H4 (cell line): ENCODE measurements at places on chromosomes 5 and 9. TPM values are rescaled to one million over a fixed set of nuclear protein-coding genes. Genes with fewer than 3 reads are reported as not detected.

SLC46A2 gene
- not detected in 2 replicates for total RNA-seq

- no peak for DNase-seq
Observed at GRCh38 chr9:93126151-93126781, 7.8 kb downstream of the NINJ1 start.

- no peak for DNase-seq
Observed at GRCh38 chr5:172429201-172429940, 25.0 kb downstream of the SH3PXD2B start.

GRCh38 chr5:13540168-13540750 lies 404.2 kb downstream of the DNAH5 start:
- DNase-seq: no peak

- DNase-seq: no peak
Observed at GRCh38 chr5:64763948-64764503, 4.5 kb downstream of the SREK1IP1 start.

NRG2 gene
- total RNA-seq: 0.14 and 0.25 TPM in 2 replicates

F2RL1 gene
- total RNA-seq: 48.8 and 59.5 TPM in 2 replicates

- DNase-seq: no peak
Observed at GRCh38 chr9:135990468-135991429, 29.6 kb upstream of the UBAC1 start.

WNK2 gene
- 0.02 TPM in 1 of 2 replicates, not detected in the other for total RNA-seq

OR1Q1 gene
- not detected in 2 replicates for total RNA-seq

GRCh38 chr9:103900466-103900865 lies 193.6 kb upstream of the SMC2 start:
- no peak for DNase-seq

DNA sequence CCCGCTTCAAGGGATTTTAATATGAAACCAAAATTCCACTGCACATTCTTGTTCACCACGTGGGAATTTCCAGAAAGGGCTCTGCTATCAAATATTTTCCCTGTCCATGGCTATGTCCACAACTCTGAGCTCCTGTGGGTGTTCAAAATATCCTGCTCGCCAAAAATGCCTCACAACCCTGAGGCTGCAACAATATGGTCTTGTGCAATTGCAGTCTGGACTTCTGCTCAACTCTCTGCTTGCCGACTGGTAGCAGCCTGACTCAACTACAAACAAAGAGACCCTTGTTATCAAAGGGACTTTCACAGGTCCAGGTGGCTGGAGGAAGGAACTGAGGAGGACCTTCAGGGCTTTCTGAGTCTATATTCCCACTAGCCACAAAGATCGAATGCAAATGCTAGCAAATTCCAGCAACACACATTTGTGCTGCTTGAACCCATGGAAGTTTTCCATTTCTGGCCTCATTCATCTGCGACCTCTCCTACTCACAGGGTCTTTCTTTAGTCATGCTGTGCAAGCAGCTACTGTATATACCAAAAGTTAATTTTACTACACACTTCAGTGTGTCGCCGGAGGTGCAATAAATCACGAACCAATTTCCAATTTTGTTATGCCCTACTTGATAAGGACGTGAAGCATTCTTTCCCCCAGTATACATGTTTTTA lies 169.2 kb upstream of the SLC30A5 start:
- DNase-seq: peak; percentile 16

DNA sequence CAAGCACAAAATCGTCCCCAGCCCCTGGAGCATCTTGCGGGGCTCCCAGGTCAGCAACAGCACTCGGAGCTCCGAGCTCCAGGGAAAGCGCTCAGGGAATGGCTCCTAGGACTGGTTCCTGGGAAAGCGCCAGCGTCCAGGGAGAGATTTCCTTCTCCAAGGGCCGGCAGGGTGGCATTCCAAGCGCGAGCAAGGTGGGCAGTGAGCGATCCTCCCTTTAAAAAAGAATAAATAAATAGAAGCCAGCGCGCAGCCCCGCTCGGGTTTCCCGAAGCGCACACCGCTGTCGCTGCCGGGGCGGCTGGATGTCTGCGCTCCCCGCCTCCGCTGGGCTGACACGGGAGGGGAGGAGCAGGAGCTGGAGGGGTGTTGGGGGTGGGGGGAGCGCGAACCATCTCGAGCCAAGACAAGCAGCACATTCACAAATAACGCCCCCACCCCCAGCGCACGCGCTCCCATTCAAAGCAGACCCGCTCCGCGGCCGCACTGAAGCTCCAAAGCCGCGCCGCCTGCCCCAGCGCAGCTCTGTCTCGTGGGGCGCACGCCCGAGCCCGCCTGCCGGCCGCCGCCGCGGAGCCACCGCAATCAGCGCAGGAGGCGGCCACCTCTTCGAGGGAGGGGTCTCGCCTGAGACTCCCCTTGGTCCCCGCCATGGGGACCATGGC lies 327.4 kb downstream of the SH3GL2 start:
- DNase-seq: no peak

GRCh38 chr5:116789522-116789921 lies 214.9 kb upstream of the SEMA6A start:
- no peak for DNase-seq

DNA sequence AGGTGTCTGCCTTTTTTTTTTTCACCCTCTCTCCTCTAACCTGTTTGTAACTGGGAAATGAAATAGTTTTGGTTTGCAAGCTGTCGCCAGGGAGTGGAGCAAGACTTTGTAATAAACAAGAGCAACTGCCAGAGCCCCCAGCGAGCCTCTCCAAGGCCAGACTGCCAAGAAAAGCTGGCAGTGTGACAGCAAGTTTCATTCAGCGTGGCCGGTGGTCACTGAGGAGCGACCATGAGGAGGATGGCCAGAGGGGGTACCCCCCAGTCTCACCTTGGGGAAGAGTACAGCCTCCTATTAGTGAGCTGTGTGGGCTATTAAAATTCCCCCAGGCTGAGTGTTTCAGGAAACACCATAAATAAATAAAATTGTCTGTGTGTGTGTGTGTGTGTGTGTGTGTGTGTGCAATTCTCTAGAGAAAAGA lies 49.9 kb downstream of the ZFAND5 start:
- DNase-seq: peak; percentile 90

PCDHGA3 gene
- 10.3 and 11.5 TPM in 2 replicates for total RNA-seq

CCDC152 gene
- total RNA-seq: 0.19 and 0.94 TPM in 2 replicates

- DNase-seq: no peak
Observed at GRCh38 chr5:97427235-97427634, 244.2 kb upstream of the RIOK2 start.

- peak; percentile 6 for DNase-seq
Observed at GRCh38 chr9:100186356-100186755, 87.3 kb downstream of the INVS start.
